Iris pigment epithelial cell (primary cell): ENCODE measurements at places on chromosomes 6 and 20.

DNA sequence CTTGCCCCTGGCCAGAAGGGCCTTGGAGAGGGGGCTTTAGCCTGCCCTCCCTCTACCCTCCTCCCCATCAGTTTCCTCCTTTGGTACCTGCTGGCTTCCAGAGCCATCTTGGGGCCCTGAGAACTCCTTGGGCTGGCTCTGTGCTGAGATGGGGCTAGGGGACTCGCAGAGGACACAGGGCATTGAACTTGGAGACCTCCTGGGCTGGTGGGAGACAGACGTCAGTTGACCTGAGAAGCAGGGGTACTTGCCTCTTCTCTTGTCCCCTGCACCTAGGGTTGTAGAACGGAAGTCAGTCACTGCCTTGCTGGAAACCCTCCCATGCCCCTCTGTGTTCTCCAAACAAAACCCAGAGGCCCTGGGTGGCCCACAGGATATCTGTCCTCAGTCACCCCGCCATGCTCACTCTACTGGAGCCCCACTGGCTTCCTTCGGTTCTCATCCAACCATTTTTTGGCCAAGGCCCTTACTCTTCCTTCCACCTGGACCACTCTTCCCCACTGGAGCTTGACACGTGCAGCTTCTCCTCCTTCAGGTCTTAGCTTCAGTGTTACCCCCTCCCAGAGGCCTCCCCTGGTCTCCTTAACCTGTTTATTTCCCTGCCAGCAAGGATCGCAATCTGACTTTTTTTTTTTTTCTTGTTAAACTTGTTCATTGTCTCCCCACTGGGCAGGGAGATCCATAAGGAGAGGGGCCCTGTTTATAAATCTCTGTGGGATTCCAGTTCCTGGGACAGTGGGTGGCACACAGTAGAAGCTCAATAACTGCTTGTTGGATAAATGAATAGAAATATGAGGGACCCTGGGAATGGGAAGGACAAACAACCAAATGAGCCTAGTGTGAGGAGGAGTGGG lies 971 bp downstream of the RBCK1 start:
- no peak for DNase-seq

DNA sequence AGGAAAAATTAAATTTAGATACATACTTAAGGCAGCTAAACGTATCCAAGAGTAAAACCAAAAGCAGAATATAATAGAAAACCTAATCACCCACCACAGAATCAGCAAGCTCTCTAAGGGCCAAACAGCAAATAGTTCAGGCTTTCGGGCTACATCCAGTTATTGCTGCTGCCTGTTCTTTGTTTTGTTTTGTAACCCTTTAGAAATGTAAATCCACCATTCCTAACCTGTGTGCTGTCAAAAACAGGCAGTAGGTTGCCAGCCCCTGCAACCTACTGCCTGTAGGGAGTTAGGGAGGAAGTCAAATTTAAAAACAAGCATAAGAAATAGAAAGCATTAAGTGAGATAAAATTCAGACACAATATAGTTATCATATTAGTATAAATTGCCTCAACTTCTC lies 225.9 kb downstream of the PTPRT start:
- DNase-seq, result no peak

DNA sequence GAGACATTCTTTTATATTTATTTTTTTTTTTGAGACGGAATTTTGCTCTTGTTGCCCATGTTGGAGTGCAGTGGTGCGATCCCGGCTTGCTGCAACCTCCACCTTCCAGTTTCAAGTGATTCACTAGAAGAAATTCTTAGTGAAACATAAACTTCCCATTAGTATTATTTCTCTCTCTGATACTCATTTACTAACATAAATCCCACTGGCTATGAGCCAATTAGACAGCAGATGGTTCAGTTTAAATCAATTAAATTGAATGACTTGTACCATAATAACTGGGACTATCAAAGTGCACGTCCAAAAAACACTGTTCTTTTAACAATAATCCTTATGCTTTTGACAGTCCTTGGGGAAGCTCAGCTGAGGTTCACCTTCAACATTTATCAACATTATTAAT lies 111.2 kb upstream of the PTCHD4 start:
- DNase-seq, result no peak

DNA sequence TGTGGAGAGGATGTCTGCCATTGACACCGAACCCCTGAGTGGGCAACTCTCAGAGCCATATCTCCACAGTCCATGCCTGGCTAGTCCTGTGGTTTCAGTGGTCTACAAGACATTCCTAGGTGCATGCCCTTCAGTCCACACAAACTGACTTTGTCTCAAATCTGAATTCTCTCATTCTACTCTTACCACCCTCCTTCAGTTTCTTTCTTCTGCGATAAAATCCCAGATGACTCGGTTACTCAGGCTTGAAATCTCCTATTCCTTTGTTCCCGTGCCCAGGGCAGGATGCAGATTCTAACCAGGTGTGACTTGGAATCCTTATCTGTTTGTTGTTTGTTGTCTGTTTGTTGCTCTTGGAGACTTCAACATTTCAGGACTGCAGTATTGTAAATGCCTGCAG lies 9.3 kb downstream of the CDS2 start:
- no peak for DNase-seq

GRCh38 chr6:136604928-136605510 lies 54.8 kb upstream of the MAP7 start:
- peak; percentile 80 for DNase-seq

- no peak for DNase-seq
These were observed 32.3 kb upstream of the PLEKHG1 start for GRCh38 chr6:150567380-150567779.

GRCh38 chr6:2743280-2744208 lies 7.2 kb downstream of the MYLK4 start:
- DNase-seq, result no peak
